ENCODE measurements at places on chromosomes 5 and 9.

- no peak for DNase-seq
These were observed 756.8 kb upstream of the CDH6 start for GRCh38 chr5:30436691-30437090.

- no peak for DNase-seq
These were observed 84.5 kb upstream of the MAN2A1 start for GRCh38 chr5:109605207-109605730.

DNA sequence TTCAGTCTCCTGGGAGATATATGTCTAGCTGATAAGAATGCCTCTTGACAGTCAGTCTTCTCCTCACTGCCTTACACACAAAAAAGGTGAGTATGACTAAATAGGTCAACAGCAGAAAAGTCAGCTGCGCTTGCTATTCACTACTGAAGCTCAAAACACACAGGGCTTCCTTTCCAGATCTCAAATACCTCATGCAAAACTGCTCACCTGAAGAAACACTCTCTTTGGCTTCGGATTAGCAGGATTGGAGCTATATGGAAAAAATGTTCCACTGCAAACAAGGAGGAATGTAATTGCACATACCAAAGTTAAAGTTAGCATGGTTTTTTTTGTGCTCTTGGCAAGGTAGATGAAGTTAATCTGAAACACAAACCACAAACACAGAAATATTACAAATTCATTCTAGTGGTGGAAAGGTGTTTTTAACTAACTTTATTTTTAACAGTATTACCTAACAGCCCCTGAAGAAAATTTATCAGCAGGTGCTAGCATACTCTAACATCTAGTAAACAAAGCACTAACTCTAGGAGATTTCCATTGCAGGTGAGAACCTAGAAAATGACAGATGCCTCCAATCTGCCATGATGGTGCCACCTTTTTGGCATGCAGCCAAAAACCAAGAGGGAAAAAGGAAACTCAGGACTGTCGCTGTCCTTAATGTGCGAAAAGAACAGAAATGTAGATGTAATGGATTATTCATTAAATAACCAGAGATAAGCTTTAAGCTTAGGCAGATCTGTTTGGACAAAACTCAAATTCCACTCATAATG, 31.8 kb downstream of the ERMP1 start:
- DNase-seq: no peak

DNA sequence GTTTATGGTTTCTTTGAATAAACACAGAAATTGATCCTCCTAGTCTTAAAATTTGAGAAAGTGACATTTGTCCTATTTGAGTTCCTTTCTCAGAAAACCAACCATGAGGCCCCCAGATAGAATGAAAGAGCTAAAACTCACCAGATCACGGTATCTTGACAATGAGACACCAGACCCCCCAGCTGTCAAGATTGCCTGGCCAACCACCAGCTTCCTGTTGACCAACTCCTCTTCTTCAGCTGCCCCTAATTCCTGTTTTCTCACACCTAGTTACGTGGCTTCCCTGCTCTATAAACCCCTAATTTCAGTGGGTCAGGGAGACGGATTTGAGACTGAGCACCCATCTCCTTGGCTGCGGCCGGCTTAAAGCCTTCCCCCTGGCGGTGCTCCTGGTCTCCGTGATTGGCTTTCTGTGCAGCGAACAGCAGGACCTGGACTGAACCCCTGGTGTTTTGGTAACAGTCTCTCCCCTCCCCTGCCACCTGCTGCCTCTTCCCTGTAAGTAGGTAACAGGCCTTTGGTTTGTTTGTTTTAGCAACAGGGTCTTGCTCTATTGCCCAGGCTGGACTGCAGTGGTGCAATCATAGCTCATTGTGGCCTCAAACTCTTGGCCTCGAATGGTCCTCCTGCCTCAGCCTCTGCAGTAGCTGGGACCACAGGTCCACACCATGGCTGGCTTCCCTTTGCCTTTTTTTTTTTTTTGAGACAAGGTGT, 4.8 kb upstream of the ENTPD2 start:
- no peak for DNase-seq

DNA sequence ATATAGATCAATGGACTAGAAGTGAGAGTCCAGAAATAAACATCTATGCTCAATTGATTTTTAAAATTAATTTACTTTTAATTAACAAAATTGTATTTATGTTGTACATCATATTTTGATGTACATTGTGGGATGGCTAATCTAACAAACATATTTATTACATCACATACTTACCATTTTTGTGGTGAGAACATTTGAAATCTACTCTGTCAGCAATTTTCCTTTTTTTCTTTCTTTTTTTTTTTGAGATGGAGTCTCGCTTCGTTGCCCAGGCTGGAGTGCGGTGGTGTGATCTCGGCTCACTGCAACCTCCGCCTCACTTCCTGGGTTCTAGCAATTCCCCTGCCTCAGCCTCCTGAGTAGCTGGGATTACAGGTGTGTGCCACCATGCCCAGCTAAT, 32.4 kb upstream of the SHB start:
- no peak for DNase-seq

- DNase-seq: no peak
These were observed 639.6 kb downstream of the CETN3 start for GRCh38 chr5:89769975-89770374.

DNA sequence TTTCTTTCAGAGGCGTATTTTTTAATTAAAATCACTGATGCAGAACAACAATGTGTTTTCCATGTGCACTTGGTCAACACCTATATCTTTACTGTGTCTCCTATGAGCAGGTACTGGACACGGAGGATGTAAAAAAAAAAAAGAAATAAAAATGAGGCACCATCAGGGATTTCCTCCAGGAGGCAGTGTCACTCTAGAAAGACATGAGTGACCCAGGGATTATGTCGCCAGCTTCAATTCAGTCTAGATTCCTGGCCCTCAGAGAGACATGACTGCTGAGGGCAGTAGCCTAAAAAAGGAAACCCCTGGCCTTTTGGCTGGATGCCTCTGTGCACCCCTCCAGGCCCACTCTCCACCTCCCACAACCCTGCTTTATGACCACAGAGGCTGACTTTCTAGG, 18.3 kb upstream of the IL33 start:
- no peak for DNase-seq

- DNase-seq: no peak
These were observed 356.9 kb downstream of the CSNK1G3 start for GRCh38 chr5:123868881-123869280.

DNA sequence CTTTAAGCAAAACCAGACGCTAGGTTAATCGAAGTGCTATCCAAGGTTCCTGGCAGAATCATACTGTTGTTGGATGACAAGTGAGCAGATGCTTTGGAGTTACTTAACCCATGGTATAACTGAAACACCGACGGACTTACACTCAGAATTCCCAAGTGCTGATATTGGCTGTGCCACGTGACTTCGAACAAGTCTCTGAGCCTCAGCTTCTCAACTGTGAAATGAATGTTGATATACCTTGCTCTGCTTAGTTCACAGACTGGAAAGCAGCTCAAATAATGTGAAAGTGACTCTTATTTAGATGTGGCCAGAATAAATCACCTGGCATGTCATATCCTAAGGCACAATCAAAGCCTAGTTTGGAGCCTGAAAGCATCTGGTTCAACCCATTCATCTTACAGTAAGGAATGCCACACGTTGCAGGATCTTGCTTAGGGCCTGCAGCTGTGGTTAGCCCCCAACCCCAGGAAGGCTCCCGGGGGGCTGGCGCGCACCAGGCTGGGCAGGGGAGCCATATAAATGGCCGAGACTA, 759 bp downstream of the GEMIN5 start:
- DNase-seq: no peak

GRCh38 chr5:142202282-142202681, 93.7 kb downstream of the NDFIP1 start:
- no peak for DNase-seq
